ENCODE measurements at places on chromosomes 16 and 17.
A peak's percentile ranks its signal among the peaks of the same experiment; 100 is the strongest.

GRCh38 chr16:74304835-74305176 lies 8.2 kb downstream of the PSMD7 start:
- DNase-seq = no peak

DNA sequence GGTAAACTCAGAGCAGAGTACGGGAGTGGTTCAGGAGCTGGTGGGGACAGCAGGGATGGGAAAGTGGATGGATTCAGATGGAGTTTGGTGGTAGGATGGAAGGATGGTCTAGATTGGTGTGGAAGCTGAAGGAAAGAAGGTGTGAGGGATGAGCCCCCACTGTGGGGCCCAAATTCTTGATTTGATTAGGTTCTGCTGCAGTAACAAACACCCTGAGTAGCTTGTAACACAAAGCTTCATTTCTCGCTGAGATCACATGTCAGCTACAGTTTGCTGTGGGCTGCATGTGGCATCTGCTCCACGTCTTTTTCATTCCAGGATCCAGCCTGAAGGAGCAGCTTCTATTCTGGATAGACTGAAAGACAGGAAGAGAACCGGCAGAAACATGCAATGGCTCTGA lies 143.8 kb downstream of the IRX3 start:
- no peak for DNase-seq

DNA sequence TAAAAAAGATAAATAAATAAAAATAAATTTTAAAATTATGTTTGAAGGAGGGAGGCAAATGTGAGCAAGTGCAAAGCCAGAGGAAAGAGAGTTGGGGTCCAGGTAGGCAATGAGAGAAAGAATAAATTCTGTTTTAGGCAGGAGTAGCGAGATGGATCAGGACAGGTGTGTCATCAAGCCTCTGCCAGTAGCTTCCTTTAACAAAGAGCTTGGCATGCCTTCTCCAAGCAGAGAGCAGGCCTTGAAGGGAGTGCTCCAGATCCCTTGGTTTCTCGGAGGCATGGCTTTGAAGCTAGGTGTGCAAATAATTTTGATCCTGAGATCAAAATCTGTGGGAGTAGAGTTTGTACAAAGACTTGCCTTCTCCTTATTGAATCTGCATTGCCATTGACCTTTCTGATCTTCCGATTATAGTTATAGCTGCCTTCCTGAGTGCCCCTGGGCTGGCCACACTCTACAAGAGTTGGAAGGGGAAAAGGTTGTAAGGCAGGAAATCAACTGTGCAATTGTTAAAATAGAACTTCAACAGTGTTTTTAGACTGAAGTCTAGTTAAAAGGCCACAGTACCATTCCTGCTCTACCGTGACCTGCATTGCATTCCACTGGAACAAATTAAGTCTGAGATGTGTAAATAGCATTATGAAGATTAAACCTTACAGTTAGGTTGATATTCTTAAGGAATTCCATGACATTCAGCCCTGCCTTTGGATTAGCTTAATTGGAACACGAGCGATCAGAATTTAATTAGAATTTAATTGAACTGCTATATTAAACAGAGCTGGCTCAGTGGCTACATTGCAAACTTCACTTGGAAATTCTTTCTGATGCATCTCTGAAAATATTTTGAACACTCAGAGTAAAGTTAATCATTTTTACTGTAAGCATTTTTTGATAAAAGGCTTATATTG lies 33.7 kb downstream of the IQCK start:
- no peak for DNase-seq

DNA sequence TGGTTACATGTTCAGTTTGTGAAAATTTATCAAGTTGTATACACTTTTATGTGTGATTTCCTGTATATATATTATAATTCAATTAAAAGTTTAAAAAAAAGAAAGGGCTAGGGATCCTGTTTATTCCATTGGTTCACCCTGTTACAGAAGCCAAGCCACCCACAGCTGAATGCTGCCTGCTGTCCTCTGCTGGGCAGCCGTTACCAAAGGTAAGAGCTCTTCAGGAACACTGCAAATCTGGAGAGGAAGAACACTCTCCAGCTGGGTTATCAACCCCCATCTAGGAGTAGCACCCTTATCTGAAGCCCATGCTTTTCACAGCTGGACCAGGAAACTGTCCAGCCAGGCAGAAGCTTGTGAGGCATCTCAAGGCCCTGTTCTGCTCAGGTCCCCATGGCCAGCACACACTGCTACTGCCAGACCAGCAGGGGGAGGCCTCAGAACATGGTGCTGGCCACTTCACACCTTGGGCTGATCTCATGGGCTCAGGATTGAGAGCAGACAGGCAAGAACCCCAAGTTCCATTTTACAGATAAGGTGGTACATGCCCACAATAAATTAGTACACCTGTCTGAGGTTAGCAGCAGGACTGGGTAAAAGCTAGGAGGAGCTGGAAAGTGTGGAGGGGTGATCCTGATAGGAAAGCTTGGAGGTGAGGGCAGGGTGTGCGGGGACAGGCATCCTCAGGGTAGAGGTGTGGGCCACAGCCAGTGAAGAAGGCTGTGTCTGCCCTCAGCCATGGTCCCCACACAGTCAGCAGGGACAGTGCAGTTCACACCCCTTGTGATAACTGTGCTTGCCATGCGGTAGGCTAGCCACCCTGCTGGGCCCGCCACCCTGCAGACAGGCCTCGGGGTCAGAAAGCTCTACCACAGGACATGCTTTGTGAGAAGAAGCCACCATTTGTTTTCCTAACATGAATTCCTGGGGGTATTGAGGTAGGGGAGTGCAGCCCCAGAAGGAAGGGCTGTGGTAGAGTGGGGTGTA lies 54.3 kb upstream of the SREBF1 start:
- DNase-seq = peak; percentile 51

DNA sequence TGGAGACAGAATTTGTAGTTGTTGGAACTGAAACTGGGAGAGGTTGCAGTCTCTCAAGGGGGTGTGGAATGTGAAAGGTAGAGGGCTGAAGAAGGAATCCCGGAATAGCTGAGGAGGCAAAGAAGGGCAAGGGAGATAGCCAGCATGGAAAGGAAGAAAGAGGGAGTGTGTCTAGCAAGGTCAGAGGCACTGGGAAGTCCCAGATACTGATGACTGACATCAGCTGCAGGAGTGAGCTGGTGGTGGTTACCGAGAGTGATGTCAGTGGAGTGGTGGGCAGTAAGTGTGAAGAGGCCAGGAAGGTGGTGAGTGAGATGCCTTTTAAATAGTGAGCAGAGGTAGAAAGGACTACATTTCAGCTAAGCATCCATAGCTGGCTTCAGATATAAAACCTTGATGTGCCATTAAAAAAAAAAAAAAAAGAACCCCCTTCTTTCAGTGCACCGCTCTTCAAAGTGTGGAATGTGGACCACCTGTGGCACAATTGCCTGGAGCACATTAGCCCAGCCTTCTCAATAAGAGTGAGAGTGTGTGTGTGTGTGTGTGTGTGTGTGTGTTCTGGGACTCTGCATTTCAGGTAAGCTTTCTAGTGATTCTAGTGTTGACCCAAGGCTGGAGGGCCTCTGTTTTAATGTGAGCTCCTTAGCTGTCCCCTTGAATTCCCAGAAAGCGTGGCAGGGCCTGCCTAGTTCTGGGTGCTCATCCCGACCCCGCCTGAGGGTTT lies 8.5 kb downstream of the PRMT7 start:
- no peak for DNase-seq

- no peak for DNase-seq
Observed at GRCh38 chr17:63390090-63390489, 56.0 kb downstream of the CYB561 start.

GRCh38 chr17:19288453-19288852 lies 51.3 kb downstream of the EPN2 start:
- no peak for DNase-seq

DNA sequence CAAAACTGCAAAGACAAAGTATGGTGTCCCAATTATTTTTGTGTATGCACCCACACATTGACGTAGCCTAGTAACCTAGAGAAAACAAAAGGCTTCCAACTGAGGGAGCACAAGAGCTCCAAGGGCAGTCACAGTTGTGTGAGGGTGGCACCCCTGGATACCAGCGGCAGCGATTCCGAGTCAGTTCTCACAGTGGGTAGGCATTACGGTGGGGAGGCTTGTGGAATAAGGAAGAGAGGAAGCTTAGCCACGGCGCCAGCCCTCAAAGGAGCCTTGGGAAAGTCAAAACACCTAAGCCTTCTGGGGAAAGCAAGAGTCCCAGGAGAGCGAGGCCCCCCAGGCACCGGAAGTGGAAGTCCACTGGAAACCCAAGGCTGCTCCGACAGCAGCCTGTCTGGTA lies 31.0 kb upstream of the ADCY9 start:
- DNase-seq = no peak

- DNase-seq = no peak
Observed at GRCh38 chr17:57735707-57736106, 9.4 kb downstream of the CCDC182 start.

- no peak for DNase-seq
Observed at GRCh38 chr16:58324792-58325191, 30.0 kb upstream of the PRSS54 start.

DNA sequence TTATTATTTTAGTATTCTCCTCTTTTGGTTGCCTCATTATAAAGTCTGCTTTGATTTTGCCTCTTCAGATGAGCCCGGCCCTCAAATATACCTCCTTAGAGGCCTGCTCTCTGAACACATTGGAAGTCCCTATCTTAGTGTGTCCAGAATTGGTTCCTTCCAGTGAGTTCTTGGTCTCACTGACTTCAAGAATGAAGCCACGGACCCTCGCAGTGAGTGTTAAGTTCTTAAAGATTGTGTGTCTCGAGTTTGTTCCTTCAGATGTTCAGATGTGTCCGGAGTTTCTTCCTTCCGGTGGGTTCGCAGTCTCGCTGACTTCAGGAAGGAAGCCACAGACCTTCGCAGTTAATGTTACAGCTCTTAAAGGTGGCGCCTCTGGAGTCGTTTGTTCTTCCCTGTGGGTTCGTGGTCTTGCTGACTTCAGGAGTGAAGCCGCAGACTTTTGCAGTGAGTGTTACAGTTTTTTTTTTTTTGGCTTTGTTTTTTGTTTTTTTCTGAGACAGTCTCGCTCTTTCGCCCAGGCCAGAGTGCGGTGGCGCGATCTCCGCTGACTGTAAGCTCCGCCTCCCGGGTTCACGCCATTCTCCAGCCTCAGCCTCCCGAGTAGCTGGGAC lies 45.8 kb upstream of the NOS2 start:
- no peak for DNase-seq

DNA sequence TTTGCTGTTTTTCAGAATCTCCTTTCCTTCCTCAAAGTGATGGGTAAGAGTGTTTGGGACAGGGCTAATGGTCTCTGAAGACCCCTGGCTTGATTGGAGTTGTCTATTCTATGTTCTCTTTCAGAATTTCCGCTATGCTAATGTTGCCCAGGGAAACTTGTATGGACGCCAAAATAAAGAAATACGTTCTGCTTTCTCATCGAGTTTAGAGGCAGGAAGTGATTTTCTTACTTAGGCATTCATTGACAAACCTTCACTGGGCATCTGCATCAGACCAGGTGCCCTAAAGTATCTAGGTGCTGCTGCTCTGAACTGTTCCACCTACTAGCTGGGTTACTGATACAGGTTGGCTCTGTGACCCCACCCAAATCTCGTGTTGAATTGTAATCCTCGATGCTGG lies 787.9 kb upstream of the EEF2KMT start:
- no peak for DNase-seq

DNA sequence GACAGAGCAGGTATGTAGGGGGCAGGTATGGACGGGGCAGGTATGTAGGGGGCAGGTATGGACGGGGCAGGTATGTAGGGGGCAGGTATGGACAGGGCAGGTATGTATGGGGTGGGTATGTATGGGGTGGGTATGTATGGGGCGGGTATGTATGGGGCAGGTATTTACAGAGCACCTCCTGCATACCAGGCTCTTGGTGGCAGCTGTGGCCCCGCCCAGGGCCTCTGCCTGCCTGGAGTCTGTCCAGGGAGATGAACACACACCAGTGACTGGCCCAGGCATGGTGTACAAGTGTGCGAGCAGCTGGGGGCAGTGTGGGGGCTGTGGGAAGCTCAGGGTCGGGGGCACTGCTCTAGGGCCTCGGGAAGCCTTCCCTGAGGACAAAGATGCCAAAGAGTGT lies 4.4 kb downstream of the RPL3L start:
- DNase-seq = no peak

DNA sequence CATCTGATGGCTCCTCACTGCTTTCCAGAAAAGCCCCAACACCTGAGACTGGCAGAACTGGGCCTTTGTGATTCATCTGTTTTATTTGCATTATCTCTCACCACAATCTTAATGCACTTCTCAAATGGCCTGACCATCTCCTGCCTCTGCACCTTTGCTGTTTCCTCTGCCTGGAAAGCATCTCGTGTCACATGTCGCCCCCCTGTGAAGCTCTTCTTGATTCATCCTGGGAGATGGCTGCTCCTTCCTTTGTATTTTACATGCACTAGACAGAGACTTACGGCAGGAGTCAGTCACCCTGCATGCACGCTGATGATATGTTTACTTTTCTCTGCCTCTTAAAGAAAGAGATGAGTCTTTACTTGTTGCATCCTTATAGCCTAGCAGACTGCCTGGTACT lies 30.0 kb downstream of the HNF1B start:
- DNase-seq = no peak

GRCh38 chr17:71632328-71632727 lies 488.5 kb upstream of the SOX9 start:
- peak; percentile 29 for DNase-seq

DNA sequence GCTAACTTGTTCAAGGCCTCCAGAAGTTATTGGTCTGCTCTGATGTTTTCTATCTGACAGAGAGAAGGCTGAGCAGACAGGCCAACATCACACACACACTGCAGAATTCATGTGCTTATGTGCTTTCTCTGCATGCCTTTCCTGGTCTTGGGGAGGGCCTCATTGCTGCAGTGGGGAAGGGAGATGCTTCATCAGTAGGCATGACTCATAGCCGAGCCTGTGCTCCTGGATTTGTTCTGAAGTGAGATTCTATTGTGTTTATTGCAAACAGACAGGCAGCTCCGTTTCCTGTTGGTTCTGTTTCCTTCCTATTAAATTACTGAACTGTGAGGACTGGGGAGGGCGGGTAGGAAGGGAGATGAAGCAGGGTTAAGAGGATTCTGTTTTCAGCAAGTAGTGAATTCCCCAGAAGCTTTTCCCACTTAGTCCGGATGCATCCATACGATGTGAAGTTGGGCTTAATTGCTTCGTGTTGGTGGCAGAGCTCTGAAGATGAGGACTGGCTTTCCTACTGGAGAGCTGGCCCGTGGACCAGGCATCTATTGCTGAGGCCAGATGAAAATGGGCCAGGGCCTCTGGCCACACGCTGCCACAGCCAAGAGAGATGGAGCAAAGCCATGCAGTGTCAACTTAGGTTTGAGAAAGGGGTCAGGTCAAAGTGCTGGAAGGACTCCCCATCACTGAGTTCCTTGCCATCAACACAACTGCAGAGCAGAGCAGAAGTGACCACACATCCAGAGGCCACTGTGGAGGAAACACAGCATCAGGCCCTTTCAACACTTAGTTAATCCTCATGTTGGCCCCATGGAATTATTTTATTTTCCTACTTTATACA lies 179.3 kb downstream of the UTP18 start:
- no peak for DNase-seq

GRCh38 chr16:4283939-4284338 lies 11.1 kb upstream of the TFAP4 start:
- DNase-seq = no peak

- DNase-seq = no peak
Observed at GRCh38 chr17:19703106-19703827, 13.1 kb downstream of the SLC47A2 start.
